ENCODE measurements at places on chromosomes 1 and 21.
A peak's percentile ranks its signal among the peaks of the same experiment; 100 is the strongest.

GRCh38 chr1:12220890-12221289 lies 8.9 kb upstream of the VPS13D start:
- no peak for DNase-seq

DNA sequence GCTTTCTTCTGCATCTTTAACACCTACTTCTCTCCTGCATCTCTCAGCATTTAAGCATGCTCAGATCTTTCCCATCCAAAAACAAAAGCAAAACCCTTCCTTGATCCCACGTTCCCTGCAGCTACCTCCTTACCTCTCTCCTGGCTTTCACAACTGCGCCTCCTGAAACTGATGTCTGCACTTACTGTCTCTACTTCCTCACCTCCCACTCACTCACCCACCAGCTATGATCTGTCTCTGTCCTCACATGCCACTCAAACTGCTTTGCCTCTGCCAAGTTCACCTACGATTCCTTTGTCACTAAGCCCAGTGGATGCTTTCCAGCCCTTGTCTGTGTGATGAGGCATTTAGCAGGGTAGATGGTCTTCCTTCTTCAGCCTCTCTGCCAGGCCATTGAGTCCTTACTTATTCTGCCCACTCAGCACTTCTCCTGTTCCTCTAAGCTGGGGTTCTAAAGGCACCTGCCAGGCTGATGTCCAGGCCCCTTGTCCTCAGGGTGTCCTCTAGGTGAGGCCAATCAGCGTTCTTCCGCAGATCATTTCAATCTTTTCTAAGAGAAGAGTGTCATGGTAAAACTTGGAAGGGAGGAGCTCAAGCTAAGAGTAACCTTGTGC lies 10.0 kb upstream of the GJB3 start:
- no peak for DNase-seq

DNA sequence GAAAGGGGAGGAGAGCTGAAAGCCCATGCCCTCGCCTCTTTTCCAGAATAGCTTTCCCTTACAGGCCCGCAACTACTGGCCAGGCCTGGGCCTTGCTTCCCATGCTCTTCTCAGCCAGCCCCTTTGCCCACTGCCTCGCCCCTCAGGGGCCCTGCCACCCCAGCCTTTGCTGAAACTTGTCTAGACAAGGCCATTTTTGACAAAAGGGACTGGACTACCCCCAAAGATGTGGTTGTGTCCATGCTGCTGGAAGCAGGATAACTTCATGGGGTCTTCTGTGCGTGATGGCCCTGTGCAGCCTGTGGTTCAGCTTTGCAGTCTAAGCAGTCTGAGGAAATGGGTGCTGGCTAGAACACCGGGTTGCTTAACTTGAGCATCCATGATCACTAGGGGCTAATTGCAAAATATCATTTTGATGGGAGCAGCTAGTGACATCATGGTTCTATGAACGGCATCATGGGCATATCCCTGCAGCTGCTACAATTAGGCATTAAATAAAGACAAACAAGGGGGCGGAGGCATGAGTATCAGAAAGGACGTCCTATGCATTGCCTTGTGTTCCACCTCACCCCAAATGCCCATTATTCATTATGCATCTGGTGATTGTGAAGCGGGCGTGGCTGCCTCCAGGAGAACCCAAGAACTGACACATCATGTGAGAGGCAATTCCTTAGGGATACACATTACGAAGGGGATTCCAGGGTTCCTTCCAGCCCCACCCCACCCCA lies 36.8 kb downstream of the NTPCR start:
- DNase-seq = no peak

DNA sequence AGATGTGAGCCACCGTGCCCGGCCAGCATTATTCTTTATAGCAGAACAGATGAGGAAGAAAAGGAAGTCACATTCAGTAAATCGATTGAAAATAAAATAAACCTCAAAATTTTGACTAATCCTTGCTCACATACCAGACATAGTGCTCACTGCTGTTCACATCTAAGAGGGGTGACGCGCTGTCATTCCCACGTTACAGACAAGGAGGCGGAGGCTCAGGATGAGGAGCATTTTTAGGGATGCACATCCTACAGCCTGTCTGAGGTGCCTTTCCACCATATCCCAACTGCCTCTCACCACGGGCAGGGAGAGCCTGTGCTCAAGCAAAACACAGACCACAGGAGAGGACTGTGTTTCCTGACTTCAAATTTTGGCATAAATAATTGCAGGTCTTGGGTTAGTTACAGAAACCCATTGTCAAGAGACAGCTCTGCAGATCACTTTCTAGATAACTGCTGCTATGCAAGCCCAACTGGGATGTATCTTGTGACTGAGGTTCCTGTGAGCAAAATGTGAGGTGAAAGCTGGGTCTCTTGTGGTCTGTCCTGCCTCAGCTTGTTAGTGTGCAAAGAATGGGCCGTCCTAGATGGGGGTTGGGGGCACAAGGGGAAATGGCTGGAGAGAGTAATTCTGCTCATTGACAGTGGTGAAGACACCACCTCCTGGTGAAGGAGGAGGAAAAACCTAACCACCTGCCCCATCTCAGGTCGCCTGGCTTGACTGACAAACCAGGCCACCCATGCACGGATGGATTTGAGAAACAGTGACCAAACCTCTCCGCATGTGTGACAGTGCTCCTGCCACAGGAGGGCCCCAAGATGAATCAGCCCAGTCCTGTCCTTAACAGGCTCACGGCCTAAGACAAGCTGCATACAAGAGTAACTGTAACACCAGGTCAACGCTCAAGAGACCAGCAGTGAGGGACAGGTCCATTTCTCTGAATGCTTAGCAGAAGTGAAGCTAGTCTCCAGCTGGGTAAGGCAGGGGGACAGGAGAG lies 8.2 kb downstream of the TNN start:
- DNase-seq = no peak

DNA sequence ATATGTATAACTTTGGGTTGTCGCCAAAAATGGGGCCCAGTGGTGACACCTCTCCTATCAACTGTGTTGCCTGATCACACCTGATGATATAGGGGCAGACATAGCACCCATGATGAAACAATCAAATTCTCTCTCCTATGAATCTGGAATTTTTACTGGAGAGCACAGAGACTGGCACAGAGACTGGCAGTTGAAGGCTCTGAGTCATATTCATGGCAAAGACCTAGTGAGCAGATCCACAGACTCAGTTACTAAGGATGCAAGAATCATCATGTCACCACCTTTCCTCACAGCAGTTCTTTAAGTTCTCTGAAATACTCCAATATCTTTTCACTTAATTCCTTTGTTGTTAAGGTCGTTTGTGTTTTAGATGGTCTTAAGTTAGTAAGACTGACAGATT lies 60.0 kb downstream of the APCS start:
- no peak for DNase-seq

DNA sequence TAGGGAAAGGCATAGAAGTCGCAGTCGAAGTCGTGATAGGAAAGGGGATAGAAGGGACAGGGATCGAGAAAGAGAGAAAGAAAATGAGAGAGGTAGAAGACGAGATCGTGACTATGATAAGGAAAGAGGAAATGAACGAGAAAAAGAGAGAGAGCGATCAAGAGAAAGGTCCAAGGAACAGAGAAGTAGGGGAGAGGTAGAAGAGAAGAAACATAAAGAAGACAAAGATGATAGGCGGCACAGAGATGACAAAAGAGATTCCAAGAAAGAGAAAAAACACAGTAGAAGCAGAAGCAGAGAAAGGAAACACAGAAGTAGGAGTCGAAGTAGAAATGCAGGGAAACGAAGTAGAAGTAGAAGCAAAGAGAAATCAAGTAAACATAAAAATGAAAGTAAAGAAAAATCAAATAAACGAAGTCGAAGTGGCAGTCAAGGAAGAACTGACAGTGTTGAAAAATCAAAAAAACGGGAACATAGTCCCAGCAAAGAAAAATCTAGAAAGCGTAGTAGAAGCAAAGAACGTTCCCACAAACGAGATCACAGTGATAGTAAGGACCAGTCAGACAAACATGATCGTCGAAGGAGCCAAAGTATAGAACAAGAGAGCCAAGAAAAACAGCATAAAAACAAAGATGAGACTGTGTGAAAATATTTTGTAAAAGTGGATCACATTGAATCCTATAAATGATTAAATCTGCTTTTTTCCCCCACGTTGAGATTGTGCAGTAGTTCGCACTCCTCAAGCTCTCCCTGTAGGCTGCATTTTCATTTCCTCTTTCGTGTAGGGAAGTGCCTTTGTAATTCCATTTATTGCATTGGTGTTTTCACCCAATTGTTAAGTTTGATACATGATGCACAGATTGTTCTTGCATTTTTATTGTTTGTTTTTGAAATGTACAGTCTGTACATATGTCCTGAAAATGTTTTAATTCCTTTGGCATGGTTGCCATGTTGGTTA lies 7.5 kb downstream of the PRPF38B start:
- no peak for DNase-seq

DNA sequence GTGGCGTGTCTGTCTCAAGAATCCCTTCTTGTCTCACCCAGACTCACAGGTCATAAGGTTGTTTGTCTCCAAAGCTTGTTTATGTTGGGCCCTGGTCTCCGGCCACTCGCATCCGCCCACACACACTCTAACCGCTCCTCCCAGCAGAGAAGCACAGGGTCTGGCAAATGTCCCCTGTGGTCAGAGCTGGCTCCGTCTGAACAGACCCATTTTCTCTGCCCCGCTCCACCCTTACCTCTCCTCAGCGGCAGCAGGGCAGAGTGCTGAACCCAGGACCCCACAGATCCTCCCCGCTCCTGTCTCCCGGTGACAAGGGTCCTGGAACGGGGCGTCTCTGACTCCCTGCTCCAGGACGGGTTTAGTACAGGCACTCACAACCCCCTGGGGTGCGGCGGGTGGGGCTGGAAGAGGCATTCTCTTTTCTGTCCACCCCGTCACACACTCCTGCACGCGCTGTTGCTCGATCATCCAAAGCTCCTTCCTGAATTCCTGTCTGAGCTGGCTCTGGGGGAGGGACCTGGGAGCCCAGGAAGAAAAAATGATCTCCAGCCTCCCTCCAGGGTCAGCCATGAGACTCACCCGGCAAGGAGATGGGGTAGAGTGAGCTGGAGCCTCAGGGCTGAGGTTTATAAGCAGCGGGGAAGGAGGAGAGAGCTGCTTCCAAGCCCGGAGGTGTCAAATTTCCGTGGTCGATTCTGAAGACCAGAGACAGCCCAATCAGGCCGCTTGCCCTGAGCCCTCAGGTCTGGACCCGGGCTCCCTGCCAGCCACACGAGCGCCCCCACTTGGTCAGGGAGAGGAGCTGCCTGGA lies at the start of gene S100A13:
Gene S100A13 (minus strand): TSS at position 602 of the 811 bp plus-strand sequence. CDS start 1,033 bp downstream, outside the sequence.
- no peak for DNase-seq

DNA sequence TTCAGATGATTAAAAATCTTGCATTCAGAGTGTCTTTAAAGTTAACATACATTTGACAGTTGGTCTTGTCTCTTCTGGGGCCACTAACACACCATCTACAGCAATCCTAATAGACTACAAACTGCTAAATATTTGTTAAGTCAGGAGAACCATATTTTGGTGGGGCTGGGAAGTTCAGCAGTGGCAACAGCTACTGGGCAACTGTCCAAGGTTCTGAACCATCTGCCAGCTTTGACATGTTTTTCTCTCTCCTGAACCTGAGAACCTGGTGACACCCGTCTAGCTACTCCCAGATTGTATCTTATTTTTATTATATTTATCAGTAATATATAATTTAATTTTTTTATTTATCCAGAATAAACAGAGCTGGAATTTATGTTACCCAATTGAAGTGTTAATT lies 199.0 kb upstream of the DPYD start:
- no peak for DNase-seq

DNA sequence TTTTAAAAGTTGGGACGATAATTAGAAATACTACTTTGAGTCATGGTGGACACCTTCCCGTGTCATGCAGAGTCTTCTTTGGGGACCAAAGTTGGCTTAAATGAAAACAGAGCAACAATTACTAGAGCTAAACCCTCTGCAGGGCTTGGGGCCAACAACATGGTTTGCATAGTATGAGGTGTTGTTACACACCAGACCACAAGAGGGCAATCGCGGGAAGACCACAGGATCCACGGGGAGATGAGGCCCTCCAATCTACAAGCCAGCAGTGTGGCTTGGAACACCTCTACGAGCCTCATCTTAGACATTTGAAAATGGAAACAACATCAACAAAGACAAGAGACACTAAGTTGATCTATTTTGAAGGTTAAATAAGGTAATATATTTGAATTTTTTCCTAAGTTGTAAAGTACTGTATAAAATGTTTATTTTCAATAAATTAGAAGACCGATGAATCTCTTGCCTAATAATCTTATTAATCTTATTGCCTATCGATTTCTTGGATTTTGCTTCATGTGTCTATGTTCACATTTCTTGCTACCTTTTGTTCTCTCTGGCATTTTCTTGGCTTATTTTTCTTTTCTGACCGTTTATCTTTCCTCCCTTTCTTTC lies 8.2 kb upstream of the SMCP start:
- DNase-seq = peak; percentile 26

- DNase-seq = no peak
Observed at GRCh38 chr1:228012555-228012954, 5.8 kb downstream of the WNT3A start.

GRCh38 chr1:162765788-162766187 lies 24.7 kb upstream of the HSD17B7 start:
- DNase-seq = no peak

DNA sequence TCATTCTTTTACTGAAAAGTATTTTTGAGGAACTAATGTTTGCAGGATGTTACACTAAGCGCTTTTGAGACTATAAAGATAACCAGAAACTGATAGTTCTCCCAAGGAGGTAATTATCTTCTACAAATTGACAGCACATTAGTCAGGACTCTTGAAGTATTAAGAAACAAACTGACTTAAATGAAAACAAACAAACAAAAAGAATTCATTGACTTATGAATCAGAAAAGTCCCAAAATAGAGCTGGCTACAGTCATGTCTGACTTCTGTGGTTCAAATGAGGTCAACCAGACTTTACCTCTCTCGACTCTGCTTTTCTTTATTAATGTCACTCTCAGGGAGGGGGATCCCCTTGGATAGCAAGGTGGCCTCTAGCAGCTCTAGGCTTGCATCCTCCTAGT lies 296.8 kb downstream of the TPR start:
- DNase-seq = no peak
